ENCODE measurements at places on chromosomes 2 and 18.

GRCh38 chr2:232795920-232796319 lies 19.6 kb upstream of the KCNJ13 start:
- DNase-seq: no peak

DNA sequence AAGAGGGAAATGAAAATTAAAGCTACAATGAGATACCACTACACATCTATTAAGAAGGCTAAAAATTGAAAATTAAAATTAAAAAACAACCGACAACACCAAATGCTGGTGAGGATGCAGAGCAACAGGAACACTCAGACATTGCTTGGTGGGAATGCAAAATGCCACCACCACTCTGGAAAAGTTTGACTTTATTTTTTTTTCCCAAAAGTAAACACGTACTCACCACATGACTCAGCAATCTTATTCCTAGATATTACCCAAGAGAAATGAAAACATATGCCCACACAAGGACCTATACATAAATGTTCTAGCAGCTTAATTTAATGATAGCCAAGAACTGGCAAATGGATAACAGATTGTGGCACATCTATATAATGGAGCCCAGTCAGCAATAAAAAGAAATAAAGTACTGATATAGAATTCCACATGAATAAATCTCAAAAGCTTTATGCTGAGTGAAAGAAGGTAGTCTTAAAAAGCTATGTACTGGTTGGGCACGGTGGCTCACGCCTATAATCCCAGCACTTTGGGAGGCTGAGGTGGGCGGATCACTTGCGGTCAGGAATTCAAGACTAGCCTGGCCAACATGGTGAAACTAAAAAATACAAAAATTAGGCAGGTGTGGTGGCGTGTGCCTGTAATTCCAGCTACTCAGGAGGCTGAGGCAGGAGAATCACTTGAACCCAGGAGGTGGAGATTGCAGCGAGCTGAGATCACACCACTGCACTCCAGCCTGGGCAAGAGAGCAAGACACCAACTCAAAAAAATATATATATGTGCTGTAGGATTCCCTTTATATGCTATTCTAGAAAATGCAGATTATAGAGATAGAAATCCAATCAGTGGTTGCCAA lies 4.2 kb upstream of the PROC start:
- DNase-seq: no peak

DNA sequence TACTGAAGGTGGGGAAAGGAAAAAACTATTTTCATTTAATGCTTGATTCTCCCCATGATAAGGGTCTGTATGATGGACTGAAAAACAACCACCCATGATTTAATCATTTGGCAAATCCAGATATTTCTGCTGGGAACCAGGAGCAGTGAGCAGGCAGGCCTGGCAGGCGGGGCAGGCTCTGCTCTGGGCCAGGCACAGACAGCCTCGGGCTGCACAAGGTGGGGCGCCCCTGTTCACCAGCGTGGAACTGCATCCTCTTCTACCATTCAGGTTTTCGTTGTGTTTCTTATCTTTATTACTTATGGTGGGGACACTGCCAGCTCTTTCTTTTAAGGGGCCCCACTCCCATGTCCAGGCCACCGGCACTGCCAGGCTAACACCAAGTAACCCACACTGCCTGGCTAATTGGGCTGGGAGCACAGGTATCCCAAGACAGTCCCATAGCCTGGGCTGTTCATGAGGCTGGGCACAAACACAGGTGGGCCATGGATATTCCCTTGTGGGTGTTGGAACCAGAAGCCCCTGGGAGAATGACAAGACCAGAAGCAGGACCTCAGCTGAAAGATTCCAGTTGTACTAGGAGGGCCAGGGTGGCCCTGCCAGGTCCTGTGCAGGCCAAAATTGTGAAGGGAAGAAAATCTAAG lies 57.1 kb upstream of the RALBP1 start:
- no peak for DNase-seq

DNA sequence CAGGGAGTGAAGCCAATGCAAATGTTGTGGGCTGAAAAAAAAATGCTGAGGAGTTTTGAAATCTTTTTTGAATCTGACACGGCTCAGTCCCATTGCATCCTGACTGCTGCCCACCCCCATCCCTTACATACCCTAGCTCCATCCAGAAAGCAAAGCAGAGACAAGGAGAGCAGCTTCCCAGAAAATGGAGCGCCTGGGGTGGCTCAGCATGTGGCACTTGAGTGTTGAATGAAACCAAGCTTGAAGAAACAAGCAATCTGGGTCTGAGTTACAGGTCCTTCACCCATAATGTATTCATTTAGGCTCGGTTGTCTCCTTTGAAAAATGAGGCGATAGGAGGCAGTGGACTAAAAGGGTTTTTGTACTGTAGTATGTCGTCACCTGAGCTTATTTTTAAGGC lies 244.2 kb upstream of the ACVR2A start:
- no peak for DNase-seq

DNA sequence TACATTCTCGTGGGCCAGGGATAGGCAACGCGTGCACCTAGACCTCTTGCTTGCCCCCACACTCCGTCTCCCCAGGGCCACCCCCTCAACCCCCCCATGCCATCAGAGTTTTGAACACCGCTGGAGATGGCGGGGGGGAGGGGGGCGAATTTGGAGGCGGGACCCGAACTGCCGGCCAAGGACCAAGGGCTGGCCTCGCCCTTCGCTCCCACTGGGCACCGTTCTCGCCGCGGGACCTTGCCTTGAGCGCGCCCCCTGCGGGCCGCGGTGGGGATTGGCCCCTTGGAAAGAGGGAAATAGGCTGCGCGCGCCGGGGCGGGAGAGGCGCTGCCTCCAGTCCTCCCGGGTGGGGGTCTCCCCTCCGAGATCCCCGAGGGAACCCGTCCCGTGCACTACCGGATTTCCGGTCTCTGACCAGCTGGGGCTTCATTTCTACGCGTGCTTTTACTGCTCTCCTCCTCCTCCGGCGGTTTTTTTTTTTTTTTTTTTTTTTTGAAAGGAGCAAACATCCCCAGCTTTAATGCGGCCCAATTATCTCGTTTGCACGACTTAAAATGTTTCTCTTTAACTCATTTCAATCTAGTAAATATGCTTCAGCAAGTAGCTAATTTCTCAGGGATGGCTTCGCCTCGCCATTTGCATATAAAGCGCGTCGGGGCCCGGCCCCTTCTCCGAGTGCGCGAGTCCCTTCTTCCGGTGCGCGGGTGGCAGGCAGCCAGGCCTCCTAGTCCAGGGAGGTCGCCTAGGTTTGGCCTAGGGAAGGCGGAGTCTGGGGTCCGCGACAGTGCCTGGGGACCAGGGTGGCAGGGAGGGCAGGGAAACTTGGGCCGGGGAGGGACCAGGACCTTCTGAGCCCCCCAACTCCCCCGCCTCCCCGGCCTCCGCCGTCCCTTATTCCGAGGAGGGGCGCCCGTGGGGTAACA lies 10.0 kb upstream of the GBX2 start:
- DNase-seq: no peak

- no peak for DNase-seq
Observed at GRCh38 chr2:223860809-223861738, 23.7 kb upstream of the AP1S3 start.

Measured in KG1 (cell line).